Anterior cingulate cortex (tissue), 58 donors: ENCODE measurements at places on chromosomes 7 and 10.

DNA sequence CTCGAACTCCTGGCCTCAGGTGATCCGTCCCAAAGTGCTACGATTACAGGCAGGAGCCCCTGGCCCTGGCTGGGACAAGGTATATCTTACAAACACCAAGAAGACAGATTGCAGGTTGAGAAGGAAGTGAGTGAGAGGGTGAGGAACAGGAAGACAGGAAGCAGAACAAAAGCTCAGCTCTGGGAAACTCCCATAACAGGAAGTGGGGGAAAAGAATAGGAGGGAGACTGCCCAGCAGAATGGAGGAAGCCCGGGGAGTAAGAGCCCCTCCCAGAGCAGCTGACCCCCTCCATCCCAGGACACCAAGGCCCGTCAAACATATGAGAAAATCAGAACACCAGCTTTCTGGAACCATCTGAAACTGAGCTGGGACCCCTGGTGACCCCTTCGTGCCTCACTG, 2.9 kb downstream of the TECPR1 start:
- DNase-seq: no peak

DNA sequence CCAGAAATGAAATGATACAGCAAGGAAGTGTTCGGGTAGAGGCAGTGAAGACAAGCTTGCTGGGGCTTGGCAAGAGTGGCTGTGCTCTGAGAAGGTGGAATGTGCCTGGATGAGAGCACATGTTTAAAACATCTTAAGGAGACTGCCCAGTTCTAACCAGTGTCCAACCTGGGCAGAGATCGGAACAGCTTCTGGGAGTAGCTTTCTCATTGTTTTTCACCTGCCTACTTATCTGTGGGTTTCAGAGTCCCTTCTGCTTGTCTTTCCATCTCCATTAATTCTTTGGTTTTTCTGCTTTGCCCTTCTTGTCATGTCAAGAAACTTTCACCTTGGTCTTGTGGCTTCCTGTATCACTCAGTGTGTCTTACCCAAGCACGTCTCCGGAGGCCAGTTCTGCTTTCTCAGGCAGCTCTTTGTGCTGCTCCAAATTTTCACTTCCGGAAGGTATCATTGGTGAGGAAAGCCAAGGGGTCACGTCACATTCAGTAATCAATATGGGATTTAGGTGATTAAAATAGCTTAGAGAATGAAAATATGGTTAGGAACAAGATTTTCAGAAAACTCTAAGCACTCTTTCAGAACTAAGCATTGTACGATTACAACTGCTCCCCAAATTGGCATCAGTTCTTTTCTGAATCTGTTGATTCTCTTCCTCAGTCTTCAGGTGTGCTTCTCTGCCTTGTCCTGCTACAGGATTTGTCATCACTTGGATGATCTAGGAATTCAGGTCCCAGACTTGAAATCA, 5.5 kb upstream of the LAMB4 start:
- no peak for DNase-seq

DNA sequence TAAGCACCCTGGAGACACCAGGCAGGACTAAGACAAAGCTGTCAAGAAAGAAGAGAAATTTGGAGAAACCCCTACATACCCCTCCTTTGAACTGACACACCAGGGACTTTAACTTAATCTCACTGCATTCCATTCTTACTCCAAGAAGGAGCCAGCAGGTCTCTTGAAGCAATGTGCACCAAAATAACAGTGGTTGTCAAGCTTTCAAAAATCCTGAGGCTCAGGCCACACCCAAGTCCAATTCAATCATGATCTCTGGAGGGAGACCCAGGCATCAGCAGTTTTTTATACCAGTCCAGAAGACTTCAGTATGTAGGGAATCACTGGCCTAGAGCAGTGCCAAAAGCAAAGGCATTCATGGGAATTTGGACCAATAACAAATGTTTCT, 6.8 kb downstream of the SLC25A13 start:
- DNase-seq: no peak

DNA sequence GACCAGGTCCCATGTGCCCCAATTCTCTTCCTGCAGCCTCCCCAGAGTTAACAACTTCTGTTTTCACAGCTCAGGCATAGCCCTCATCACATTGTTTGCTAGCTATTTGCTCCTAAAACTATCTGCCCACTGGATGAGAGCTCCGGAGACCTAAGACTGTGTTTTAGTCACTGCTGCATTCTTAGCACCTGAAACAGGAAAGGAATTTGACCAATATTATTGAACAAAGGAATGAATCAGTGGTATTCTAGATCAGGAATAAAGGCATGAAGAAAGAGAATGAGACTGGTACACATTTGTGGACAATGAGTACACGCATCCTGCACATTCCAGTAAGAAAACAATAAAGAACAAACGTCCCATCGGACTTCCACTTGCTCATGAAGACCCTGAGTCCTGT, 54.8 kb downstream of the PPP1R17 start:
- no peak for DNase-seq

DNA sequence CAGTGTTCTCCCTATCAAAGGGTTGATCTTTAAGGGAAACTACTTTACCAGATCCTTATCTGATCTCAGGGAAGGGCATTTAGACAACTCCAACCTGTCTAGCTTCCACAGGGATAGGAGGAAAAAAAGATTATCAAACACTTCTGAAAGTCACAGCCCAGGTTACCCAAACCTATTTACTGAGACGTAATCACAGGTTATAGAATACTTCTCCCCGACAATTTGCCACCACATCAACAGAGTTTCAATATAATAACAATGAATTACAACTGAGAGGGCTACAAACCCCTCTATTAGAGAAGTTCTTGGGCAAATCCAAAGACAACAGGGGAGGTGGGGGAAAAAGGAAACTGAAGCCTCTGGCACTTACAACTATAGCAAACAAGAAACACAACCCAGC, 26.3 kb downstream of the CFAP70 start:
- DNase-seq: no peak

DNA sequence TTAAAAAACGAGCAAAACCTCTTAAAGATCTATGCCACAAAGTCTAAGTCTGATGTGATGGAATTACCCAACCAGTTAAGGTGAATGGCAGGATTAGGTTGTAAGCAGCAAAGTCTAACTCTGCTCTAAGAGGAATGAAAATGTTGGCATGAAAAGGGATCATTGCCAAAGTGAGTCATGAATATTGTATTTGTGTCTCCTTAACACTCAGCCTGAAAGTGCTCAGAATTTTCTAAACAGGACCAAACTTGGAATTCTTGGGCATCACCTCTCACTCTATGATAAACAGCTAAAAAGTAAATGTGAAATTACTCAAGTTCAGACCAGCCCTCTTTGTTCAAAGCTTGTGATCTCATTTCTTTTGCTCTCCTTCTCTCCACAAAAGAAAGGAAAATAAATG, 27.0 kb downstream of the PPP1R3A start:
- no peak for DNase-seq

GRCh38 chr7:94620703-94621118, 35.2 kb downstream of the SGCE start:
- DNase-seq: peak; percentile 50
